ENCODE measurements at places on chromosomes 4 and X. TPM values are rescaled to one million over a fixed set of nuclear protein-coding genes. Genes with fewer than 3 reads are reported as not detected.
A peak's percentile ranks its signal among the peaks of the same experiment; 100 is the strongest.

The XAGE2 gene
- not detected for polyA plus RNA-seq

The TRPC3 gene
- 0.09 TPM for polyA plus RNA-seq

The DCAF12L2 gene
- 0.11 TPM for polyA plus RNA-seq

The FAM9B gene
- not detected for polyA plus RNA-seq

The TRIM2 gene
- polyA plus RNA-seq: 7.6 TPM

The MPC1L gene
- polyA plus RNA-seq: not detected

The MAGEC2 gene
- polyA plus RNA-seq: not detected

The P2RY10 gene
- polyA plus RNA-seq: not detected

The TCEAL2 gene
- polyA plus RNA-seq: 7.6 TPM

GRCh38 chrX:2828959-2829411 lies 255 bp downstream of the GYG2 start:
- DNase-seq: peak; percentile 58

DNA sequence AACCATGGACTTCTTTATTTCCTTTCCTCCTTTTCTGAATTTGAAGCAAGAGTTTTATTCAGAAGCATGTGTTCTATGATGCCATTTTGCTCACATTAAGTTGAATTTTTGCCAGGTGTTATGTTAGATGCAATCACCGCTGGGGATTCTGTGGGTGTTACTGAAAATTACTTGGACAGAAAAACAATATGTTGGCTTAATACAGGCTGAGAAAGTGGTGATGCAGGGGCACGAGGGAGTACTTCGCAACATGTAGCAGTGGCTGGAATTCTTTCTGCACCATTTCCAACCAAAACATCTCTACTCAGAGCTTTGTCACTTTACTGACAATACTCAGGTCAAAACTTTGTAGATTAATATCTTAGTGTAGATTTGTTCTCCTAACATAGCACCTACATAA lies 109.2 kb upstream of the PCDH18 start:
- peak; percentile 59 for DNase-seq

GRCh38 chr4:42638993-42639392 lies 17.9 kb downstream of the ATP8A1 start:
- DNase-seq: no peak

DNA sequence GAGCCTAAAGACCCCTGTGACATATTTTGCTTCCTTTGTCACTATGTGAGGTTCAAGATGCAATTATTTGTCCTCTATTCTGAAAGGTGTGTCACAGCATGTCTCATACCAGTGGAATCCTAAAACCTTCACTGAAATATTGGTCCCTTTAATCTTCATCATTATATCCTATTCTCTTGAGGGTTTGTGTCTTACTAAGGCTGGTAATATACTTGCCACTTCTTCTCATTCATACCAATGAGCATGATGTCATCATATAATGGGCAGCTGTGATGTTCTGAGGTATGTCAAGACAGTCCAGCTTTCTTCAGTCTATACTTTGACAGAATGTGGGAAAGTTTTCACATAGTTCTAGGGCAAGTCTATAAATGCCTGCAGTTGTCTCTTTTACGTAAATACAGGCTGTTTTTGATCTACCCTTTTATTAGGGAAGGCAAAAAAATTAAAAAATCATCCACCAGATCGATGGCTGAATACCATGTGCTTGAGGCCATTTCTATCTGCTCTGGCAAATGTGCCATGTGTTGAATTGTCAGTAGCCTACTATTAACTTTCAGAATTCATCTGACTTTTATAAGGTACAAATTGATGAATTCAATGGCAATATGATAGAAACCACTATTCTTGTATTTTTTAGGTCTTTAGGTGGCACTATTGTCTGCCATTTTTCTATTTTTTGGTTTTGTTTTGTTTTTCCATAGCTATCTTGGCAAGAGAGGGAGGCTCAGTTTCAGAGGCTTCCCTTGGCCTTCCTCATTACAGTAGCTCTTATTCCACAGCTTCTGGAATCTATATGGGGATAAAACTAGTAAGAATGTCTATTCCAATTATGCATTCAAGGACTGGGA lies 209.0 kb downstream of the PPARGC1A start:
- no peak for DNase-seq

GRCh38 chr4:129532573-129532972 lies 436.6 kb downstream of the C4orf33 start:
- no peak for DNase-seq

DNA sequence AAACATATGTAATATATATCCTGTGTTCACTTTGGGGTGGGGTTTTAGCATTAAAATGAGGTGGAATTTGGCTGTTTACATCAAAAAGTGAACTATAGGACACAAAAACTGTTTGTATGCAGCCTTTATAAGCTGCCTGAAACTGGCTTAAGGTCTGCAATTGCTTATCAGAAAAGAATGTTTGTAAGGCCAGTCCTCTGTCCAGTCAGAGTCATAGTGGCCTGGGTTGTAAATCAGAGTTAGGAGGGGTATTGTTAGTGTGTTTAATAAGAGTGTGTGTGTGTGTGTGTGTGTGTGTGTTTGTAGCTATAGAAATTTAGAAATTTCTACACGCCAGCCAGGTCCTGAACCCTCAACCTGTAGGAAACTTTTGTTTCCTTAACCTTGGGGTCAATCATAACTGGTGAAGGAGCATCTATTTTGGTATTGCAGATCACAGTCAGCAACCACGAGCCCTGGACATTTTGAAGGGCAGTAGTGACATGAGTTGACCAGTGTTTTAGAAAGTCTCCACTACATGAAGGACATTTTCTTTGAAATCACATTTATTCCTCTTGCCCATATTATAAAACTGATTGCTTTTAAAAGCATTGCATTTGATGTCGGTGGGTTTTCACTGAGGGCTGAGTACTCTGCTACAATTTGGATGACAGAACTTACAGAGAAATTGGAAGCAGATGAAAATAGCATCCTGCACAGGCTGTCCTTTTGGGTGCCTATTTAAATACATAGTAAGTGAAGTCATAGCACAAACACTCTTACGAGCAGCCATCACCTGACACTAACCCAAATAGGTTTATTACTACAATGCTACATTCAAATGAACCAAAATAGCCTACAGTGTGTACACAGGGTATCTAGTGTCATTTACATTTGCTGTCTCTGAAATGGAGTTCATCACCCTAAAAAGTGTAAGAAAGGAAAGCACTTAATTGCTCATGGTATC lies 11.2 kb upstream of the TMEM154 start:
- DNase-seq: no peak

GRCh38 chr4:121938282-121939092 lies 13.4 kb downstream of the TRPC3 start:
- no peak for DNase-seq

DNA sequence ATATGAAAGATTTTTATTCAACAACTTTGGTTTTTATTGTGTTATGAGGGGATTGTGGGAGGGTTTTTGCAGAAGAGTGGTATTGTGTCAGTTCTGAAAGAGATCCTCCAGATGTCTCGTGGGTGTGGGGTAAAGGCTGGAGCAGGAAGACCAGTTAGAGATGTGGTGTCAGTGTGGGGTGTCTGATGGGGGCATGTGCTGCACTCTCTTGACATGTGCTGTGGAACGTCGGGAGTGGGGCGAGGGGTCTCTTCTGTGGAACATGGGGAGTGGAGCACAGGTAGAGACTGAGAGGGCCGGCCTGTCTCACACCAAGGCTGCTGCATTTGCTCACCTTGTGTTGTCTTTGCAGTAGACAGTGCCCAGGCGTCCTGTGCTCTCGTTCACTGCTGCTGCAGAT lies 37.6 kb downstream of the FAM193A start:
- no peak for DNase-seq

GRCh38 chr4:108053251-108053711 lies 63.6 kb downstream of the HADH start:
- no peak for DNase-seq

DNA sequence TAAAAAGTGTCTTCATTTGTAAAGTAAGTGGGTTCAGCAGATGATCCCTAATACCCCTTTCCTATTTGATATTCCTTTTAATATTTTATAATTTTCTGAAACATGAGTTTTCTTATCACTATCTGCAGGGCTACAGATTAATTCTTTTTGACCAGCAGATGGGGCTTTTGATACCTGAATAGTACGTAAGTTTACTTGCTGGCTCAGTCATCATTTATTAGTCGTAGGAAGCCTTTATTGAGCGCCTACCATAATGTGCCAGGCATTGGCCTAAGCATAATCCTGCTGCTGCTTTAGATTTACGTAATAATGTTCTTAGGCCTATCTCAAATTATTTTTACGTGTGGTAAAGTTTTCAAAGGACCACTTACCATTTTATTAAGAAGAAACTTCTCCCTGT lies 33.1 kb downstream of the OSTC start:
- DNase-seq: no peak

- no peak for DNase-seq
These were observed 2182.5 kb upstream of the AGA start for GRCh38 chr4:179624768-179625181.

GRCh38 chr4:169252339-169253112 lies 18.2 kb downstream of the SH3RF1 start:
- no peak for DNase-seq

- no peak for DNase-seq
These were observed 84.7 kb downstream of the ARHGAP10 start for GRCh38 chr4:147816382-147817254.

- no peak for DNase-seq
These were observed 1.4 kb downstream of the ADGRA3 start for GRCh38 chr4:22514481-22514880.

DNA sequence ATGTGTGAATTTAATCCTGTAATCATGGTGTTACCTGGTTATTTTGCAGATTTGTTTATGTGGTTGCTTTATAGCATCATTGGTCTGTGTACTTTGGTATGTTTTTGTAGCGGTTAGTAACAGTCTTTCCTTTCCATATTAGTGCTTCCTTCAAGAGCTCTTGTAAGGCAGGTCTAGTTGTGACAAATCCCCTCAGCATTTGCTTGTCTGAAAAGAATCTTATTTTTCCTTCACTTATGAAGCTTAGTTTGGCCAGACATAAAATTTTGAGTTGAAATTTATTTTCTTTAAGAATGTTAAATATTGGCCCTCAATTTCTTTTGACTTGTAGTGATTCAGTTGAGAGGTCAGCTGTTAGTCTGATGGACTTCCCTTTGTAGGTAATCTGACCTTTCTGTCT lies 1096.1 kb upstream of the SLIT2 start:
- DNase-seq: no peak

GRCh38 chr4:16772366-16772850 lies 126.0 kb downstream of the LDB2 start:
- no peak for DNase-seq

DNA sequence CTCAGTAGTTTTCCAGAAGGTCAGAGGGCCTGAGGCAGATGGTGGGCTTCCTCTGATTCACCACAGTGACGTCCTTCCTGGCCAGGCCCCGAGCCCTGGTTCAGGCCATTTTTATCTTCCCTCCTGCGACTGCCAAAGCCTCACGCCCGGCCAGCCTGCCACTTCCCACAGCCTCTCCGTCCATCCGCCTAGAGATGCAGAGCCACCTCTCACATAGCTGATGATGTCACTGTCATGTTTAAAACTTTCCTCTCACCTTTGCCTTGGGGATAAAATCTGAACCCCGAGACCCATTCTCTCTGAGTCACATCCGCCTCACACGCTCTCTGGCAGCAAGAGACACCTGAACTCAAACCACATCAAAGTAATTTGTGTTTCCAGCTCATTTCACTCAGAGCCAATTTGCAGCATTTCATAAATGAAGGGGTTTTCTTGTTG lies 175.3 kb downstream of the QDPR start:
- peak; percentile 67 for DNase-seq

- no peak for DNase-seq
These were observed 78.0 kb upstream of the STS start for GRCh38 chrX:7069556-7069955.

- no peak for DNase-seq
These were observed 208.9 kb downstream of the ADAMTS3 start for GRCh38 chr4:72360075-72360474.

DNA sequence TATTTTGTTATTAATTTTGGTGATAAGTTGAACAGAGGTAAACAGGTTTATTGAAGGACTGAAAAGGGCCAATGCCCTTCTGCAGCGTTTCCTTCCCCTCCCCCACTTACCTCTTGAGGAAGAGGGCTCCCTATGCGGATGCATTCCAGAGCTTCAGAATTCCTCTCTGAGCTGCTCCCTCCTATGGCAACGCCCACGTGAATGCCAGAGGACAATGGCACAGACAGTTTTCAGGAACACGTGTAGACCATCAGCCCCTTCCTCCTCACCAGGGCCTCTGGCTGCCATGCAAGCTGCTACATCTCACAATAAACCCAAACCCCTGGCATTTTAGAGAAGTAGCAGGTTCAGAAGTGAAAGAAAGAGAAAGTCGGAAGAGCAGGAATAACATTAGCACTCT lies 127.9 kb downstream of the CHRDL1 start:
- DNase-seq: no peak

DNA sequence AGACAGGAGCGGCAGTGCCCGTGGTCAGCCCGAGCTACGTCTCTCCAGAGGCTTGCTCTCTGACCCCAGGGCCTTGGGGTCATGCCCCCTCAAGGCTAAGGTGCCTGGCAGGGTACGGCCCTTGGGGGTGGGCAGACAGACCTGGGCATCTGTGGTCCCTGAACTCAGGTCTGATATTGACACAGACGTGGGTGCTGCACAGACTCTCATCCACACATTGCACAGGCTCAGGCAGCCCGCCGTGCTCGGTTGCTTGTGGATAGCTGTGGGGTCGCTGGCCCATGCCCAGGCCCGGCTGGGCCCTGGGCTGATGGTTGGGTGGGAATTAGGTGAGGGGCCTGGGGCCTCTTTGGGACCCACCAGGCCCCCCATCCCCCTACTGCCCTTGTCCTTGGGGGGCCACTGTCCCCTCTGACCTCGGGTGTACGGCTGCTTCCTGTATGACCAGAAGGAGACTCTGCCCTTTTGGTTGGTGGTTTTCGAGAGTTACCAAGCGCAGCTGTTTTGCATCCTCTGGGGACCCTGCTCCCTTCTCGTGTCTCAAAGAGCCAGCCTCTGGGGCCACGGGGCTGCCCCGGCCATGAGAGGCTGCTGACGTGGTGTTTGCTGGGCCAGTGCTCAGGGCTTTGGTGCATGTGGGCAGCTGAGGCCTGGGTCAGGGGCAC lies 10.1 kb downstream of the FGFRL1 start:
- DNase-seq: no peak

- no peak for DNase-seq
These were observed 339.4 kb upstream of the ZCCHC13 start for GRCh38 chrX:73964579-73964978.

DNA sequence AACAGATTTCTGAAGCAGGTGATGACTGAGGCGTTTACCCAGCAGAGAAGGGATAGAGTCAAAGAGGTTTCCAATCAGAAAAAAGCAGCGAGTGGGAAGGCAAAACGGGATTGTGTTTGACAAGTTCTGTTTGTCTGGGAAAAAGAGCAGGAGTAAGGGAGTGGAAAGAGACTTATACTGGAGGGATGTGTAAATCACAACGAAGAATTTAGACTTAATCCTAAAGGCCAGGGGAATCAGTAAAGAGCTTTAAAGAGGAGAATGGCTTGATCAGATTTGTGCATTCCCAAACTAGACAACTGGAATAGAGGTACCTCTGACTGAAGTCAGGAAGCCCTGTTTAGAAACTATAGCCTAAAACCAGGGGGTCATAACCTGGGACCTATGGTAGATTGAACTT lies 31.5 kb upstream of the LRBA start:
- DNase-seq: no peak

GRCh38 chr4:128381748-128382559 lies 94.3 kb upstream of the PGRMC2 start:
- DNase-seq: no peak

GRCh38 chr4:98518559-98519267 lies 139.7 kb downstream of the TSPAN5 start:
- no peak for DNase-seq
